Activated CD4-positive, alpha-beta T cell treated with anti-CD3 and anti-CD28 coated beads for 24 hours (primary cell): ENCODE measurements at places on chromosomes 16 and 17.

GRCh38 chr16:85557083-85557970, 55.8 kb upstream of the GSE1 start:
- DNase-seq = no peak

GRCh38 chr16:2296661-2297505, 29.0 kb upstream of the RNPS1 start:
- peak; percentile 5 for DNase-seq

DNA sequence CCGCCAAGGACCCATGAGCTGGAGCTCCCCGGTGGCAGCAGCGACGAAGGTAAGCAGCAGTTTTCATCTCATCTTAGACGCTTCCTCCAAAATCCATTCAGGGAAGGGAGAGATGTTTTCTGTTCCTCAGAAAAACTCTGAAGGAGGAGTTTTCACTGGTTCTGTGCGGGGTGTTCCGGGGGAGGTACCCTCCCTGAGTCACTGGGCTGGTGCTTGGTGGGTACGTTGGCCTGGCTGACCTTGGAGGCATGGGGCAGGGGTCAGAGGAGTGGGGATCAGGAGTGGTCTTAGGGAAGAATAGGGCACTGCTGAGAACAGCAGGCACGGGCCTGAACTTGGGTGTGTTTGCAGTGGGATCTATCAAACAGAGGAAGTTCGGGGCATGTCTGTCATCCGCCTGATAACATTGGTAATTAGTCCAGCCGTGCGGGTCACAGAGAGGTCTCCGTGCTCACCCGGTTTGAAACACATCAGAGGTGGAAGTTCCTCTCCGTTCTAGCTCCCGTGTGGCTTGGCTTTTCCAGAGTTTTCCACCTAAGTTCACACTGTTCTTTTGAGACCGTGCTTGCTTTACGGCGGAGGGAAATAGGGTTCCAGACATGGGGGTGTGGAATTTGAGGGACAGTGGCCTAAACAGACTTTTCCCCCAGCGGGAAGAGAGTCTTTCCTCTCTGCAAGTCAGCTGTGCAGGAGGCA, 59.6 kb upstream of the CIBAR2 start:
- DNase-seq = no peak

DNA sequence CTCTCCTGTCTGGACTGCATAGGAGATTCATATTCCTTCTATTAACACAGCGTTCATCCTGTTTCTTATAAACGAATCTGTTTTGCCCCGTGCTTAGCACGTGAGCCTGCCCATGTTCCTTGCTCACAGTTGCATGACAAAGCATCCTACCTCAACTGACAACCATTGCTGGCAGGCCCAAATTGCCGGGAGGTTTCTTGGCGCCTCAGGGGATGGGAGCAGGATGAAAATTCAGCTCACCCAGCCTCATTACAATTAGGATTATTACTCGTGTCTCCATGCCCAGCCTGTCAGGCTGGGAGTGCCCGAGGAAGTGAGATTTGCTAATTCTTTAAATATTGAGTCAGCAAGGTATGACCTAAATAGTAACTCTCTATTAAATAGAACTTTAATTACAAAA, 36.7 kb upstream of the HELZ start:
- DNase-seq = no peak

GRCh38 chr16:83915491-83915890, 16.6 kb downstream of the MLYCD start:
- DNase-seq = no peak

DNA sequence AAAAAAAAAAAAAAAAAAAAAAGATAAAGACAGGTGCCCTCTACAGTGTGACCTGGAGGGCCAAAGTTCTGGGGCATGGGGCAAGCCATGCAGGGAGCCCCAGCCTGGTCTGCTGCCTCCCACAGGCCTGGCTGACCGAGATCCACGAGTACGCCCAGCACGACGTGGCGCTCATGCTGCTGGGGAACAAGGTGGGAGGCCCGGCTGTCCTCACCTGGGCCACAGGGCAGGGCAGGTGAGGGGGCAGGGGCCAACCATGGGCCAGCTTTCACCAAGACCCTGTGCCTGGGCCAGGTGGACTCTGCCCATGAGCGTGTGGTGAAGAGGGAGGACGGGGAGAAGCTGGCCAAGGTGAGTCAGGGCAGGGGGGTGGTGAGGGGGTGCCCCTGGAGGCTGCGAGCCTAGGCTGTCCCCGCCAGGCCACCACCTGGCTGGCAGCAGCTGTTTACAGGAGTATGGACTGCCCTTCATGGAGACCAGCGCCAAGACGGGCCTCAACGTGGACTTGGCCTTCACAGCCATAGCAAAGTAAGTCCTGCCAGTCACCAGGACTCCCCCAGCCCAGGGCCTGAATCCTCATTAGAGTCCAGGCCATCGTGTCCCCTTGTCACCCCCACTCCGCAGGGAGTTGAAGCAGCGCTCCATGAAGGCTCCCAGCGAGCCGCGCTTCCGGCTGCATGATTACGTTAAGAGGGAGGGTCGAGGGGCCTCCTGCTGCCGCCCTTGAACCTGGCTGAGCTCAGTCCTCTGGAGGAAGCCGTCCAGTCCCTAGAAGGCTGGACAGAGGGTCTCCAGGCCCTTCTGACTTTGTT, 2.7 kb upstream of the TRAF7 start:
- peak; percentile 28 for DNase-seq

GRCh38 chr17:58357312-58358297, 5.6 kb upstream of the SUPT4H1 start:
- DNase-seq = no peak

DNA sequence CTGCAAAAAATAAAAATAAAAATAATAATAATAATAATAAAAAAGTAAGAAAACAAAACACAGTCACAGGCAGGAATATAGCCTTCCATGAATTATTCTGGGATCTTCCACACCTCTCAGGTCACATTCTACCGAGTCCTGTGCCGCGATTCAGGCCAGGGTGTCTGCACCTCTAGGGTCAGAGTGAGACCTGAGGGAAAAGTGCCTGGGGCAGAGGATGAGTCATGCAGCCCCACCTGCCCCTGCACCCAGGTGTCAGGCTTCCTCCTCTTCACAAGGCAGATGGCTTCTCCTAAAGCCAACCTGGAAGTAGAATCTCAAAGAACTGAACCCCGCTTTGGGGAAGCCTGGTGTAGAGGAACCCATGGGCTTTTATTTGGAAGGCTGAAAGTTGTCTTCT, 283.7 kb downstream of the CPPED1 start:
- DNase-seq = no peak

DNA sequence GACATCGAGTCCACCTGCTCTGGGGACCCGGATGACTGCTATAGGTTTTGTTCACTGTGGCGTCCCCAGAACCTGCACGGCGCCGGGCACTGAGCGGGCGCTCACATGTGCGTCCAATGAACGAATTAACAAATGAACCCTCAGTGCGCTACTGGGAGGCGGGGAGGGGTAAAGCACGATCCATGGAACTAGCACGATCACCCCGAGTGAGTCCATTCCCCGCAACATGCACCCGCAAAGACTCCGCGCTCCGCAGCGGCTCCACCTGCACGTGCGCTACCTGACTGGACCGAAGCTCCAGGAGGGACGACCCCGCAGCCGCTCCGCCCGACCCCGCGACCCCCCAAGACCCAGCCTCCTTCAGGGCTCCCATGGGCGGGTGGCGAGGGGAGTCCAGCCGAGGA, 491 bp downstream of the TRAP1 start:
- DNase-seq = peak; percentile 33

DNA sequence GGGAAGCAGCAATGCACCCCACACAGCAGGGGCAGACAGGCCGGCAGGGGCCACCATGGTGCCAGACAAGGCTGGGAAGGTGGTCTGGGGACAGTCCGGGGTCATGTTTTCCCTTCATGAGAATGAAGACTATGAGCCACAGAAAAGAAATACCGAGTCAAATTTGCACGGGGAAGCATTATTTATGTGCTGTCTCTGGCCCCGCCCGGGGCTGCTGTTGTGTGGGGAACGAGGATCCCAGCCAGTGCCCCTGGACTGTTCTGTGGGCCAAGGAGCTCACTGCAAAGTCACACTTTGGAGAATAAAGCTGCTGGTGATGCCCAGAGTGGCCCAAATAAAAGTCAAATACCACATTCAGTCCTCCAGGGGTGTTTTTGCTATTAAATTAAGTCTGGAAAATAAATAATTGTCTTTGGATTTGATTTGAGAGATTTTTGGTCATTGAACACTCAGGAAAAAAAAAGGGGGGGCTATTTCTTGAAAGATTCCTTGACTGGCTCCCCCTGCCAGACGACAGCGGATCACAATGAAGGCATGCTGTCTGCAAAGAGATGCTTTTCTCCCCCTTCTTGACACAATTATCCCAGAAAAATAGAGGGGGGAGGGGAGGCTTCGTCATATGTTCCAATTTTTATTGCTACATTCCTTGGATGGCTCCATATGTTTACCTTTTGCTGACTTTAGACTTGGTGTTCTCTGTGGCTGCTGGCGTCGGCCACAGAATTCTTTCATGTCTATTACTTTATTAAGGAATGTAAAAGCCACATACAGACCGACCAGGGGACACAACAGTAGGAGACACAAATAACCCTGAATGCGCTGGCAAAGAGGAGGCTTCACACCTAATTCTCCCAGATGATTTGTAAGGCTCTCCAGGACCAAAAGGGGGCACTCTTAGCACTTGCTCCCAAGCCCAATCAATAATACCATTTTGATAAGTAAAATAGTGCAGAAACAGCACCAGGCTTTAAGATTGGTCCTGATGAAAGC, 27.1 kb upstream of the ANKFN1 start:
- no peak for DNase-seq

DNA sequence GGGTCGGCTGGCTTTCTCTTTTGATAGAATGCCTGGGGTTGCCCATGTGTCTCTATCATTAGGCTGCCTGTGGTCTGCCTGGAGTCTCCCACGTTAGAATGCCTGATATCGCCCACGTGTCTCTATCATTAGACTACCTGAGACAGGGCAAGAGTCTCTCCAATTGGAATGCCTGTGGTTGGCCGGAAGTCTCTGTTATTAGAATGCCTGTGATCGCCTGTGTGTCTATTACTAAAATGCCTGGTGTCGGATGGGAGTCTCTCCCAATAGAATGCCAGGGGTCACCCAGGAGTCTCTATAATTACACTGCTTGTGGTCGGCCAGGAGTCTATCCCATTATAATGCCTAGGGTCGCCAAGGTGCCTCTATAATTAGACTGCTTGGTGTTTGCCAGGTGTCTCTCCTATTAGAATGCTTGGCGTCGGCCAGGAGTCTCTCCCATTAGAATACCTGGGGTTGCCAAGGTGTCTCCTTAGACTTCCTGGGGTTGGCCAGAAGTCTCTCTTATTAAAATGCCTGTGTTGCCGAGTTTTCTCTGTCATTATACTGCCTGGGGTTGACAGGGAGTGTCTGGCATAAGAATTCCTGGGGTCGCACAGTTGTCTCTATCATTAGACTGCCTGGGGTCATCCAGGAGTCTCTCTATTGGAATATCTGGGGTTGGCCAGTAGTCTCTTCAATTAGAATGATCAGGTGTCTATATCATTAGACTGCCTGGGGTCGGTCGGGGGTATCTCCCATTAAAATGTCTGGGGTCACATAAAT, 2272.8 kb downstream of the TP53TG3F start:
- no peak for DNase-seq

- DNase-seq = no peak
Observed at GRCh38 chr16:17768257-17768656, 297.5 kb upstream of the XYLT1 start.

- DNase-seq = no peak
Observed at GRCh38 chr17:47829870-47830269, 1.5 kb downstream of the MRPL10 start.

- no peak for DNase-seq
Observed at GRCh38 chr17:41013606-41014005, 4.7 kb upstream of the KRTAP3-1 start.

- DNase-seq = no peak
Observed at GRCh38 chr16:7303660-7304200, 28.9 kb upstream of the RBFOX1 start.

- DNase-seq = no peak
Observed at GRCh38 chr17:43612515-43612914, 49.2 kb downstream of the MEOX1 start.

DNA sequence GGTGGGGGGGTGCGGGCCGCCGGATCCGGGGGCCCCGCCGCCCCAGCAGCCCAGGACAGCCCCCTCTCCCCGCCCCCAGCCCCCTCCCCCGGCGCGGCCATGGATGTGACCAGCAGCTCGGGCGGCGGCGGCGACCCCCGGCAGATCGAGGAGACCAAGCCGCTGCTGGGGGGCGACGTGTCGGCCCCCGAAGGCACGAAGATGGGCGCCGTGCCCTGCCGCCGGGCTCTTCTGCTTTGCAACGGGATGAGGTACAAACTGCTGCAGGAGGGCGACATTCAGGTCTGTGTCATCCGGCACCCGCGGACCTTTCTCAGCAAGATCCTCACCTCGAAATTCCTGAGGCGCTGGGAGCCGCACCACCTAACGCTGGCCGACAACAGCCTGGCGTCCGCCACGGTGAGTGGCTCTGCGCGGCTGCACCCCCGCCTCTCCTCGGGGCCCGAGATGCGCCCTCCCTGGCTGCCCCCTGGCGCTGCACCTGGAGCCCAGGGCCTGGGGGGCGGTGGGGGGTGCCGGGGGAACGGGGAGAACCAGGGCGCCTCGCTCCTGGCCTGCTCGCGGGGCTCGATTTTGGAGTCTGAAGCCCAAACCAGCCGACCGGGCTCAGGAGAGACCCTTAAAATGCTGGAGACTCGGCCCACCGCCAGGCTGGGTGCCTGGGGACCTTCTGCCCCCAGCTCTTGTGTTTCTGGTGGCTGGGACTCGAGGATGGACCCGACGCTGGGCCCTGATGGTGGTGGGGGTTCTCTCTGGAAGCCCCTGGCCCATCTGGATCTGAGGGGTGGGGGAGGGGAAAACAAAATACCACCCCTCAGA, 744 bp downstream of the CMIP start:
- no peak for DNase-seq

- no peak for DNase-seq
Observed at GRCh38 chr17:73262676-73263642, 1.3 kb upstream of the CPSF4L start.

DNA sequence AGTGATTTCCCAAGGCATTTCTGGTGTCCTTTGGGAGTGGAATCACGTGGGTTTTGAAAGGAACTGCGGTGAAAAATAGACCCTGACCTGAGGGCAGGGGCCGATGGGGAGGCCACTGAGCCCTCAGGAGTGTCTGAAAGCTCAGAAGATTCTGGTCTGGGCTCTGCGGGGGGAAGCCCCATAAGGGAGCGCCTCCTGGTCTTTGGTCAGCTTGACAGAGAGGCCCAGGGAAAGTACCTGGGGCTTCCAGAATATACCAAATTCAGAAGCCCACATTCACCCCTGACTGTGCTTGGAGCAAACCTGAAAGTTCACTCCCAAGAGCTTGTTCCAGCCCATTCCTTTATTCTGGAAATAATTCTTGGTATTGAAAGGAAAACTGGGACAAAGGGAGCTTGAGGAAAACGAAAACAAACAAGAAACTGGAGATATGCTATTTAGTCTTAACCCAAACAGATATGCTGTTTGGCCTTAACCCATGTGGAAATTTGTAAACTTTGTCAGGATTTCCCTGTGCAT, 23.2 kb upstream of the NAGLU start:
- DNase-seq = no peak

DNA sequence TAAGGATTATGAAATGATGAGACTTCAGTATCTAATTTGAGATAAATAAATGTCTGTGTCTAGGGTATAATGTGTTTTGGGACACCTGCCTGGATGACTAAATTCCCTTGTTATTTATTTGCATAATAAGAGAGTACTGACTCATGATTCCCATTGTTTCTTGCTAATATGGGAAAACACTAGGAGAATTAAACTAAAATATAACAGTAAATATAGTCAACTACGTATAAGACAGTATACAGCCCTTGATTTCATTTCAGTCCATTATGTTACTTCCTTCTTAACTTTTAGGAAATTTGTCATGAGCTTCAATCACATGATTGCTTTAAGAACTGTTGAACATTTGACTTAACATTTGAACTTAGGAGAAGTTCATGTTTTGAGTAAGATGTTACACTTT, 62.4 kb downstream of the VMP1 start:
- DNase-seq = no peak
